Liver (tissue), 10 donors: ENCODE measurements at places on chromosomes 6 and 20.

GRCh38 chr6:1029141-1029540, 282.8 kb upstream of the FOXQ1 start:
- no peak overlapping the region for H3K27ac ChIP-seq
- H3K4me1 ChIP-seq: no peaks in the 10 kb centered on the region
- H3K27me3 ChIP-seq: no peaks in the 10 kb centered on the region
- H3K36me3 ChIP-seq: no peaks in the 10 kb centered on the region
- no peak overlapping the region for H3K4me3 ChIP-seq

GRCh38 chr6:163397326-163397725, 17.2 kb upstream of the QKI start:
- no peak overlapping the region for H3K27ac ChIP-seq
- H3K36me3 ChIP-seq: no peaks in the 10 kb centered on the region
- H3K27me3 ChIP-seq: no peaks in the 10 kb centered on the region

GRCh38 chr6:26351544-26351953, 13.4 kb upstream of the BTN3A2 start:
- no peak for DNase-seq
- H3K27me3 ChIP-seq: no peaks in the 10 kb centered on the region
- H3K4me1 ChIP-seq: no peaks in the 10 kb centered on the region
- H3K36me3 ChIP-seq: no peaks in the 10 kb centered on the region

DNA sequence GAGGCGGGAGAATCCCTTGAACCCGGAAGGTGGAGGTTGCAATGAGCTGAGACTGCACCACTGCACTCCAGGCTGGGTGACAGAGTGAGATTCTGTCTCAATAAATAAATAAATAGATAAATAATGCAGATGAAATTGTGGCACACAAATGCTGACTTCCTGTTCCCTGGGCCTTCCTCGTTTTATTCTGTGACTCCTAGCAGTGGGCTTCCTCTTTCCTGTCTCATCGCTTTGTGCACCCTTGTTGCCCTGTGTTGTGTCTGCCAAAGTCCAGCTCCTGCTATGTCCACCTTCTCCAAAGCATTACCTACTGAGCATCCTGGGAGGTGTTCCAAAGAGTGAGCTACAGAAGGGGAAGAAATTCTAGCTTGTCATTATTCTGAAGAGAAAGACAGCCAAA, 100.2 kb upstream of the TIAM2 start:
- no peaks in the 10 kb centered on the region for H3K27me3 ChIP-seq
- H3K4me1 ChIP-seq: peaks cover 4% of the 10 kb centered on the region
- no peak overlapping the region for H3K27ac ChIP-seq
- no peak overlapping the region for H3K4me3 ChIP-seq
- DNase-seq: no peak

DNA sequence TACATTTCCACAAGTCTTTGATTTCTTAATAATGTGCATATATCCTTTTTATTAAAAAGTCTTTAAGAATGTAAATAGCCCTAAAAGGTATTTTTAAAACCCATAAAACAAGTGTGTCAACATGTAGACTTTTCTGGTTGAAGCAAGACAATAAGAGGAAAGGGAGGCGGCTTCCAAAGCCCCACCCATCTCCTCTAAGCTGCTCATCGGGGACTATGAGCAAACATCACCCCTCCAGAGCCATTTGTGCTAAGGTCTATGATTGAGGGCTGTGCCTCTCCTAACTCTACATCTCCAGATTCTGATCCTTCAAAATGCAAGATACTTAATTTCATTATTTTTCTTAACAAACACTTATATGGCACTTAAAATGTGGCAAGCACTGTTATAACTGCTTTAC, 2.5 kb upstream of the NAA20 start:
- no peak overlapping the region for H3K27ac ChIP-seq
- H3K4me3 ChIP-seq: no peak overlapping the region
- H3K27me3 ChIP-seq: no peaks in the 10 kb centered on the region
- H3K36me3 ChIP-seq: no peaks in the 10 kb centered on the region
- peaks cover 31% of the 10 kb centered on the region for H3K4me1 ChIP-seq

DNA sequence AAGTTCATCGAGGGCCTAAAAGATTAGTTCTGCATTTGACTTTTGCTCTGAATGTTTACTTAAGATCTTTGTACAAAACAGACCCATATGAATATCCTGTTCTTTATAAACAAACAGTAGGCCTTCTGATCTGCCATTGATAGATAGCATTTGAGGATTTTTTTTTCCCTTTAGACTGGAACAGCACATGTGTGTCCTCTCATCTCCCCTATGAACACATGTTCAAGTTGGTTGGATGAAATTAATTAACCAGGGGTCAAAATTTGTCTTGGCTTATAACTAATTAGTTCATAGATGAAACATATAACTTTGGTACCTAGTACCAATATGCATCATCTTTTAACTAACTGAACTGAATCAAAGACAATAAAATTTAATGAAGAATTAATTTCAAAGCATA, 81.3 kb downstream of the AK9 start:
- no peak overlapping the region for H3K4me3 ChIP-seq
- H3K36me3 ChIP-seq: no peaks in the 10 kb centered on the region
- no peaks in the 10 kb centered on the region for H3K27me3 ChIP-seq
- no peak for DNase-seq
- no peaks in the 10 kb centered on the region for H3K4me1 ChIP-seq

GRCh38 chr6:134233180-134233955, 84.5 kb downstream of the SGK1 start:
- no peak overlapping the region for H3K27ac ChIP-seq
- no peaks in the 10 kb centered on the region for H3K36me3 ChIP-seq
- H3K4me1 ChIP-seq: no peaks in the 10 kb centered on the region
- no peak overlapping the region for H3K4me3 ChIP-seq
- no peaks in the 10 kb centered on the region for H3K27me3 ChIP-seq

- H3K27ac ChIP-seq: no peak overlapping the region
- DNase-seq: no peak
- H3K36me3 ChIP-seq: no peaks in the 10 kb centered on the region
- no peak overlapping the region for H3K4me3 ChIP-seq
- no peaks in the 10 kb centered on the region for H3K4me1 ChIP-seq
Observed at GRCh38 chr6:153392156-153392555, 261.1 kb upstream of the RGS17 start.

GRCh38 chr20:57609842-57610167, 10.4 kb downstream of the ZBP1 start:
- no peak overlapping the region for H3K27ac ChIP-seq
- no peaks in the 10 kb centered on the region for H3K36me3 ChIP-seq
- no peaks in the 10 kb centered on the region for H3K4me1 ChIP-seq
- H3K4me3 ChIP-seq: no peak overlapping the region

- H3K27me3 ChIP-seq: no peaks in the 10 kb centered on the region
- H3K27ac ChIP-seq: no peak overlapping the region
- H3K36me3 ChIP-seq: no peaks in the 10 kb centered on the region
- no peaks in the 10 kb centered on the region for H3K4me1 ChIP-seq
- DNase-seq: no peak
- no peak overlapping the region for H3K4me3 ChIP-seq
Observed at GRCh38 chr20:63435552-63435951, 36.9 kb downstream of the KCNQ2 start.

DNA sequence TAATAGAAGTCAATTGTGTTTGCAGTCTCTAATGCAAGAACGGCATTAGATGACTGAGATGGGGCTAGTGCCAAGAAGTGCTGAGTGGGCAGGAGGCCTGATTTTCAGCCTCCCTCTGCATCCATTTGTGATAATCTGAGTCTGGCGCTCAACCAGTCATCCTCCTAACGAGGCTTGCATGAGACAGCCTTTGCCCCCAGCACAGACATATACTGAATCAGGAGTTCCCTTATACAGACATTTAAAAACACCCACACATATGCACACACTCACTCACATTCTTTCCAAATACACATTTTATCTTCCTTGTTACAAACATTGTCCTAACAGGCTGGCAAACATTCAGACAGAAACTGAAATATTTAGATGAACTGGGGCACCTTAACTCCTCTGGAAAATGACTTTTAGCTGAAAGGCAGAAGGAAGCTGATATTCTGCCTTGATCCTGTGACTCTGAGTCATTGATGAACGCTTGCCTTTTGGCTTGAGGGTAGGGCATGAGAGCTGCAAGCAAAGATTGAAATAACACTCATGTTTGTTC, 562.3 kb downstream of the DHX35 start:
- no peaks in the 10 kb centered on the region for H3K27me3 ChIP-seq
- no peaks in the 10 kb centered on the region for H3K4me1 ChIP-seq
- no peak for DNase-seq

GRCh38 chr20:58863044-58863790, 10.7 kb downstream of the GNAS start:
- no peaks in the 10 kb centered on the region for H3K36me3 ChIP-seq
- no peaks in the 10 kb centered on the region for H3K4me1 ChIP-seq
- H3K27ac ChIP-seq: no peak overlapping the region
- no peak for DNase-seq

DNA sequence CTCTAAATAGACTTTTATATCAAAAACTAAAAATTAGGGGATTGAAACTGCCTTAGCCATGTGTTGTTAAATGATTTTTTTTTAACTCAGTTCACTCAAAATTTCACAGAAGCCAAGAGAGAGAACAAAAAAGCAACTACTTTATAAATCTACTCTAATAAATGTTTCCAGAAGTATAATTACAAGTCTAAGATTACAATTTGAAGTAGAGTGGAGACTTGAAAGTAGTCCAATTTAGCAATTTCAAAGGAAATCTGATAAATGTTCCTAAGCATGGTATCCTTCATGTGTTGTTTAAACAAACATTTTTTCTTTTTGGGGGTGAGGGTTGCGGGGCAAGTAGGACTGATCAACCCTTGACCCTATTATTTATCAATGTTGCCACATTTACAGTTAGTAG, 72.6 kb downstream of the PHIP start:
- no peak for DNase-seq
- H3K4me1 ChIP-seq: no peaks in the 10 kb centered on the region
- H3K36me3 ChIP-seq: peaks cover 17% of the 10 kb centered on the region
- H3K4me3 ChIP-seq: no peak overlapping the region
- H3K27me3 ChIP-seq: no peaks in the 10 kb centered on the region

GRCh38 chr6:146287691-146288369, 255.8 kb upstream of the RAB32 start:
- no peak overlapping the region for H3K27ac ChIP-seq
- DNase-seq: no peak
- H3K36me3 ChIP-seq: no peaks in the 10 kb centered on the region
- no peak overlapping the region for H3K4me3 ChIP-seq
- H3K4me1 ChIP-seq: no peaks in the 10 kb centered on the region
- H3K27me3 ChIP-seq: no peaks in the 10 kb centered on the region

DNA sequence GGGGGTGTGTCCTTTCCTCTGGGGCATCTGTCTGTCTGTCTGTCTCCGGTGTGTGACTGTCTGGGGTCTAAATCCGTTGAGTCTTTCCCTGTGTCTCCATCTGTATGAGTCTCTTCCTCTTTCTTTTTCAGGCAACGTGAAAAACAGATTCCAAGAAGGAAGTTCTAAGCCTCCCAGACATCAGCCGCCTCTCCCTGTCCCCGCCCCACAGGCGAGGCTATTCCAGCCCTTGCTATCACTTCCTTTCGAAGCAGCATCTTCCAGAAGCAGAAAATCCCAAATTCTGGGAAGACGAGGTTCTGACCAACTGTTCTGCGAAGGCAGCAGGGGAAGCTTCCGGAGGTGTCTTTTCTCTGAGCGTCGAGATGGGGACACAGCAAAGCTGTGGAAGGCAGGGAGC, 34.0 kb downstream of the PMEPA1 start:
- H3K36me3 ChIP-seq: no peaks in the 10 kb centered on the region
- no peaks in the 10 kb centered on the region for H3K4me1 ChIP-seq
- H3K4me3 ChIP-seq: no peak overlapping the region
- H3K27me3 ChIP-seq: peaks cover 9% of the 10 kb centered on the region
- no peak for DNase-seq

DNA sequence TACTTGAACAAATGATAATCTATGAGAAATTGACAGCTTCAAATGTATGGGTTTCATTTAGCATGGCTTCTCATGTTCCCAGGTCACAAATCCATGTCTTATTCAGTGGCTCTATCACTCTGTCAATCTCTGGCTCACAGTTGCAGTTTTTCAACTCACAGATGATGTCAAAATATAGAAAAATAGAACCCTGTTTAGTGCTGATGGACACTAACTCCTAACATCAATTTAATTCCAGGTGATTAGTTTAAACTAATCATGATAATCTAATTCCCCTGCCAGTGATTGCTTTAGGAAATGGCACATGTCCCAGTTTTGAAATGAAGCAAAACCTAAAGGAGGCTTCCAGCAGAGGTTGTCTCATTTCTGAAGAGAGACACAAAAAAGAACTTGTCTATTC, 13.0 kb downstream of the KHDC1 start:
- H3K36me3 ChIP-seq: no peaks in the 10 kb centered on the region
- no peaks in the 10 kb centered on the region for H3K27me3 ChIP-seq
- DNase-seq: no peak
- no peak overlapping the region for H3K4me3 ChIP-seq
- H3K27ac ChIP-seq: no peak overlapping the region
- H3K4me1 ChIP-seq: no peaks in the 10 kb centered on the region

- no peak overlapping the region for H3K4me3 ChIP-seq
- H3K36me3 ChIP-seq: peaks cover 6% of the 10 kb centered on the region
- H3K27ac ChIP-seq: no peak overlapping the region
- DNase-seq: no peak
- no peaks in the 10 kb centered on the region for H3K4me1 ChIP-seq
Observed at GRCh38 chr6:82237013-82237412, 10.5 kb downstream of the IBTK start.

GRCh38 chr6:91497770-91498169, 910.9 kb upstream of the MAP3K7 start:
- no peak for DNase-seq
- H3K36me3 ChIP-seq: no peaks in the 10 kb centered on the region

GRCh38 chr20:63154395-63154794, 61.5 kb downstream of the YTHDF1 start:
- DNase-seq: no peak
- H3K27ac ChIP-seq: no peak overlapping the region
- H3K27me3 ChIP-seq: peaks cover 3% of the 10 kb centered on the region
- H3K4me1 ChIP-seq: no peaks in the 10 kb centered on the region
- no peaks in the 10 kb centered on the region for H3K36me3 ChIP-seq
- H3K4me3 ChIP-seq: no peak overlapping the region

GRCh38 chr6:5164092-5164491, 79.0 kb downstream of the PPP1R3G start:
- no peaks in the 10 kb centered on the region for H3K36me3 ChIP-seq
- H3K4me1 ChIP-seq: no peaks in the 10 kb centered on the region
- H3K27me3 ChIP-seq: no peaks in the 10 kb centered on the region

DNA sequence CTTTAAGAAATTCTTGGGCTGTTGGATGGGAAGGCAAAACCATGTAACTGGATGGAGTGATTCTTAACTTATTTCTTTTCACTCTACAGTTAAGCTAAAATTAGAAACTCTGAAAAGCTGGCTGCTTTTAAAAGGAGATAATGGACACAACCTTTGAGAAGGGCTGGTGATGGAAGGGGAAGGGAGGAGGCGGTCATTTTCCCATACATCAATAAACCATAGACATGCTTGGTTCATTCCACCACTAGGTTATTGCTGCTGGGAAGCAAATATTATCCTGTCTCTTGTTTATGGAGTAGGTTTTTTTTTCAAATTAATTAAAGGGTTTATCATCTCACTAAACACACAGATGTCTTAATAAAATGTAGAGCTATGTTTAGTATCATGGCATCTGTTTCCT, 76.2 kb downstream of the PLCB1 start:
- DNase-seq: no peak
- no peak overlapping the region for H3K4me3 ChIP-seq
- H3K4me1 ChIP-seq: peaks cover 6% of the 10 kb centered on the region
- H3K27me3 ChIP-seq: no peaks in the 10 kb centered on the region

GRCh38 chr20:41748756-41749582, 130.8 kb upstream of the CHD6 start:
- H3K36me3 ChIP-seq: no peaks in the 10 kb centered on the region
- no peak overlapping the region for H3K27ac ChIP-seq
- no peaks in the 10 kb centered on the region for H3K4me1 ChIP-seq
- DNase-seq: no peak

- H3K36me3 ChIP-seq: no peaks in the 10 kb centered on the region
- peak overlapping the region; percentile 43 for H3K4me3 ChIP-seq
- no peaks in the 10 kb centered on the region for H3K27me3 ChIP-seq
- peaks cover 13% of the 10 kb centered on the region for H3K4me1 ChIP-seq
- DNase-seq: peak; percentile 76
Observed at GRCh38 chr20:3751675-3752385, 15.7 kb downstream of the ADISSP start.
